ENCODE measurements at places on chromosomes 2 and 18.

GRCh38 chr2:53252115-53252514, 515.5 kb upstream of the CHAC2 start:
- no peak for DNase-seq

- no peak for DNase-seq
These were observed 416.6 kb upstream of the MEX3C start for GRCh38 chr18:51614033-51614432.

GRCh38 chr2:105393373-105394055, 5.3 kb downstream of the FHL2 start:
- DNase-seq = no peak

DNA sequence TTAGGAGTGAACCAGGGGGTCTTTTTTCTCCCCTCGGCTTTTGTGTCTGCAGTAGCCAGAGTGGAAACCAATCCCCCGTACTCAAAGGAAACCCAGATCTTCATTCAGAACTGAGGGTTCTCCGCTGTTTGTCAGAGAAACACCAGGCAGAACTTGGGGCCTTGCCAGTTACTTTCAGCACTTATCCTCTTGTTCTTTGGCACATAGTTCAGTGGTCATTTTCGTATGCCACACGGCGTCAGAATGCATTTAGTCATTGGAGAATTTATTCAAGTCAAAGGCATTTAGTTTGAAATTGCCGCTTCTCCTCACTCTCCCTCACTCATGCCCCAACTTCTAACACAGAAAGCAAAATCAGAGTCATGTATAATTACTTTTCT, 102.9 kb downstream of the CABLES1 start:
- no peak for DNase-seq

GRCh38 chr2:102028470-102028869, 36.7 kb downstream of the IL1R2 start:
- no peak for DNase-seq

- DNase-seq = no peak
These were observed 133.4 kb downstream of the ATAD2B start for GRCh38 chr2:23793476-23793875.

DNA sequence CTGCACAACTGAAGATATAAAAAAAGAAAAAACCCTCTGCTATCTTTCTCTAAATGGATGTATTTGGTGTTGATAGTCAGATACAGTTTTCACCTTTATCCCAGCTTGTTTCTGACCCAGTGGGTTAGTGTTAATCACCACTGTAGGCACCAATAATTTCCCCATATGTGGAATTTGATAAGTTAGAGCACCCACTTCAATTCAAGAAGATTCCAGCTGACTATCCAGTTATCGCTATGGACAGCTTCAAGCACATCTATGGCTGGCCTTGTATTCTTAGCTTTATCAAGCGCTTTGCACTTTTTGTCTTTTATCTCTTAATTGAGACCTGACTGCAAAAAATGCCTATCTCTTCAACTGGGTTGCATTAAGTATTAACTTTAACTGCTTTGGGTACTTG, 200.4 kb downstream of the NR4A2 start:
- DNase-seq = no peak

DNA sequence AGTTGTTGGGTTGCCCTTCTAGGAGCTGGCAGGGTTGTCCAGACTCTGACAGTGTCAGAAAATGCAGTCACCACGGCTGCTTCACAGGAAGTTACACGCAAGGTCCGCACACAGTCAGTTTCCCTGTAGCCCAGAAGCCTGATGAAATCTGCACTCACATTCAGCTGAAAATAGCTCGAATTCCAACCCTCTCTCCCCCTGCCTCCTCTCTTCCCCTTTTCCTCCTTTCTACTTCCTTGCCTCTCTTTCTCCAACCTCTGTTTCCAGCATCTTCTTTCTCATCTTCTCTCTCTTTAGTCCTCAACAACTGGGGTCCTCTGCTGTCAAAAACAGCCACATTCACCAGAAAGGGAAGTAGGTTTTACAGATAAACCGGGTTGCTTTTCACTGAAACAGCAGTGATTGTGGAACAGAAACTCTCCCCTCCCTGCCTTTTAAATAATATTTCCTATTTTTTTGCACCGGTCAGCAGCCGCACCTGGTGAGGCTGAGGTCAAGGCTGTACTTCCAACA, 69.3 kb downstream of the BCL11A start:
- DNase-seq = no peak

DNA sequence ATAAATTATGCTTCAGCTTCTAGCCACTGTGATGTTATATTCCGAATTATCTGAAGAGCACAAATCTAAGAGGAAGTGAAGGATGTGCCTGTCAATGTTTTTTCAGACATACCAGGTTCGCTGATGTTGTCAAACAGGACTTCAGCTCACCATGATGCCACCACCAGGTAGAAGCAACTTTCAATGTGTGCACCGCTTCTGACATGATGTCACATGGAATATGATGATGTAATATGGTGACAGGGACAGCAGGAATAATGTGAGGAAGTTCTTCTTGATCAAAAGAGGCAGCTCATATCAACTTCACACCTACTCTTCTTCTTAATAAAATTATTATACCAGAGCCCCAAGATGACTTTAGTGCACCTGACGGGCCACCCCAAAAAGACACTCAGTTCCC, 893.2 kb downstream of the BCL11A start:
- DNase-seq = no peak

- DNase-seq = no peak
These were observed 39.8 kb downstream of the TBC1D8 start for GRCh38 chr2:101111262-101111838.

GRCh38 chr2:230700447-230700846, 12.2 kb upstream of the CAB39 start:
- DNase-seq = no peak

DNA sequence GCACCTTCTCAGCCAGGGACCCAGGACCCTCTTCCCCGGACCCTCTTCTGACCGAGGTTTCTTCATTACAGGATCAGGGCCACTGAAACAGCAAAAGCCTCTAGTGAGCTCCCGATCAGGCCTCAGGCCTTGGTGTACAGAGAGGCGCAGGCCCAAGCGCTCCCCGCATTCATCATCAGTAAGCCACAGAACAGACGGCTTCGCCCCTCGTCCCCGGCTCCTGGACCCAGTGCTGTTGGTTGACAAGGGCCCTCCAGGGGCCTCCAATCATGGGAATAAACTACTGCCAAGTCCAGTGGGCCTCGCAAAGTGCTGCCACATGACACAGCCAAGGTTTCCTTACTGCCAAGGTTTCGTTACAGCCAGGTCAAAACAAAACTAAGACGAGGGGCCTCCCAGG, 111.4 kb downstream of the ZNF516 start:
- DNase-seq = no peak

DNA sequence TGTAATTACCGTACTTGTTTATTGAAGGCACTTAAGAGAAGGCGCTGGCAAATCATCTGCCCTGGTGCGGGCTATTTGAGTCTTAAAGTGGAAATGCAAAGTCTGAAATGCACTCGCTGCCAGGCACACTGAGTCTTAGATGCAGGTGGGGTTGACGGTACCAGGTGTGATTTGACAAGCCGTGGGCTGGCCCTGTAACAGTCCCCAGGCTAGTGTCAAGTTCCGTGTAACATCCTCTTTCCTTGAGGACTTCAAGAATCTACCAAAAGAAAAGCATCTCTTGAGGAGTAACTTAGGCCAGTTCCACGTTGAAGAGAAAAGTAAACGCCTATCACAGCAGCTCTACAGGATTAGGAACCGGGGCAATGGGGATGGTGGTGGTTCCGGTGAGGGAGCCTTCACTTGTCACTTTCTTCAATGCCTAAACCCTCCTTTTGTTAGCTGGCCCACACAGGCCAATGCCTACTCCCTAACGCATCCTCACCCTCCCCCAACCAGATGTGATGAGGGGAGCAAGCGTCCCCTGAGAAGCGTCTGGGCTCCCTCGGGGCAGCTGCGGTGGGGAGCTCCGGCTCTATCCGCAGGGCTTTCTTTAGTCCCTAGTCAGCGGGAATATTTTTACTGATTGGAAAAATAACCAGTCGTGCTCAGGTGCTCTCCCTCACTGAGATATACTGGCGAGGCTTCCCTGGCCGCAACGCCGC, 1.5 kb upstream of the UGP2 start:
- DNase-seq = peak; percentile 13

- DNase-seq = no peak
These were observed 12.5 kb downstream of the TACR1 start for GRCh38 chr2:75186821-75187220.

GRCh38 chr18:47036927-47037578, 1.6 kb upstream of the ELOA2 start:
- no peak for DNase-seq

DNA sequence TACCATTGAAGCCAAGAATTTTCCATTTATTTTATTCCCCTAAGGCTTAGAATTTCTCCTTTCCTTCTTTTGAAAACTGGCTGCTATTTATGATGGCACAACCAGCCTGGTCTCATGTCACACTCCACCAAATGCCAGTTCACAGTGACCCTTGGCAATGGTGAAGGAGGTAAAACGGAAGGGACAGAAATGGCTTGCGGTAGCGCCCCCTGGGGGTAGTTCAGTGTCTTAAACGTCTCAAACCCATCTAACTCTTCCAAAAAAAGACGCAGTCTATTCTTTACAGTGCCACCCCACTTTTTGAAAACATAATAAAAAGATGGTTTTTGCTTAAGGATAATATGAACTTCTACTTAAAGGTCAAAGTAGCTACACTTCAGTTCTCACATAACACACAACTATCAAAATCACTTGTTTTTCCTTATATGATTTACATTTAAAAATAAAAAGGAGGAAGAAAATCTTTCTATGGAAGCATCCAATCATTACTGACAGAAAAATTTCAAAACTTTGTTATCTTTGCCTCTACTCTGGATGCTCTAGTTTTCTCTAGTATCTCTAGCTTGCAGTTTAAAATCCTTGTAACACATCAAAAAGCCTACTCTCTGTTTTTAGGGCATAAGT, 28.0 kb downstream of the PNO1 start:
- peak; percentile 38 for DNase-seq

DNA sequence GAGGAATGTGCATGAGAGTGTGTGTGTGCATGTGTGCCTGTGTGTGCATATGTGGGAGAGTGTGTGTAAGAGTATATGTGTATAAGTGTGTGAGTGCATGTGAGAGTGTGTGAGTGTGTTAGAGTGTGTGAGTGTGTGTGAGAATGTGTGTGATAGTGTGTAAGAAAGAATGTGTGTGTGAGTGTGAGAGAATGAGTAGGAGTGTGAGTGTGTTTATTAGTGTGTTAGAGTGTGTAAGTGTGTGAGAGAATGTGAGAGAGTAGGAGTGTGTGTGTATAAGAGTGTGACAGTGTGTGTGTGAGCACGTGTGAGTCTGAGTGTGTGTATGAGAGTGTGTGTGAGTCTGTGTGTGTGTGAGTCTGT, 21.2 kb downstream of the GYPC start:
- DNase-seq = no peak

DNA sequence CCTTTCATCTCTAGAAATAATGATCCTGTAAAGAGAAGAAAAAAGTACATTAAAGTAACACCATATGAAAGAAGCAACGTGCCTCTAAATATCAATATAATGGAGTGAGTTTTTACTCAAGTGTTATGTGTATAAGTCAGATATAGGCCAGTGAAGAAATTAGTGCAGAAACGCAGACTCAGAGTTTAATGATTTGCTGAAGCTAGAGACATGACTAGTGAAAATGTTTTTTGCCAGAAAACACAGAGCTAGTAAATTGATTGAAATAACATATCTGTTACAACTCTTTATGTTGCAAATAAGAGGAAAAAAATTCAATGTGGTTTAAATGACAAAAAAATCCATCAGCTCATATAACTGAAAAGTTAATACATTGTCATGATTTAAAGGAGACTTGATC, 217.2 kb upstream of the NXPH2 start:
- DNase-seq = no peak

DNA sequence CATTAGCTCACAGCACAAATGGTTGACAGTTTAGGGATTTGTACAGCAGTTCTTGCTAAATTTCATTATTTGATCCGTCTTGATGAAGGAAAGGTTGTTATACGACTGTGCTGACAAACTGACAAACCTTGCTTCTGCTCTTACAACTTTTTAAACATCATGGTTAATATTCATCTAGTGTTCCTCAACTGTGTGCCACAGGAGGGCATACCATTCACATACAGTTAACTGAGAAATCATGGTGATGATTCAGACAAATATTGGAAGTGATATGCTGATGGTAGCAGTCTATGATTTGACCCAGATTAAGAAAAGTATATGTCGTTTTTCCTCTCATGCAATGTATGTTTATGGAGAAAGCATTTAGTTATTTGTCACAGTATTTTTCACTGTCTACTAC, 129.8 kb upstream of the FSIP2 start:
- DNase-seq = no peak

- no peak for DNase-seq
These were observed 101.2 kb downstream of the PXDN start for GRCh38 chr2:1642993-1643619.

DNA sequence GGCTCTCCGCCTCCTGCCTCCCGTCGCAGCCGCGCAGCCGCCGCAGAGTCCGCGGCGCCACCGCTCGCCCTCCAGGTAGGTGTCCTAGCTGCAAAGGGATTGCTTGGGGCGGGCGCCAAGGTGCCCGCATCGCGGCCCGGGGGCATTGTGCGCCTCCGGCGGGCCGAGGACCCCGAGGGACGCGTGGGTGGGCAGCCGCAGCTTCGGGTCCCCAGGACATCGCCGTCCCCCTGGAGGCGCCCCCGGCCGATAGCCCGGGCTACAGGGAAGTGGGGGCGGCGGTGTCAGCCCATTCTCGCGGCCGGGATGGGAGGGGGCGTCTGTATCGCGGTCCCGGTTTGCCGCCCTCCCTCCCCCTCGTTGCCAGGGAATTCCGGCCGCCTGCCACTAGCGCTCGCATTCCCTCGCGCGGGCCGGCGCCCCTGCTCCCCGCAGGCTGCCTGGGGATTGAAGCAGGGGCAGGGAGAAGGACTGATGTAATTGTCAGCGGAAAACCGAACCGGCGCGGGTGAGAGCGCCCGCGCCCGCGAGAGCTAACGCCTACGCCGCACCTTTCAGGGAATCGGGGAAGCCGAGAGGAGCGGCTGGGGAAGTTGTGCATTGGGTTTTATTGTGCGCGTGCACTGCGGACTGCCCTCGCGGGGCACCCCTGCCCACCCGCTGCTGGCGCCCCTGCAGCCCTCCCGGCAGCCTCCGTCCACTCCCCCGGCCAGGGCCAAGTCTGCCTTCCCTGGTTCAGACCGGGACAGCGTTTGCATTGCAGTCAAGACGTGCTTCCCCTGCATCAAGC, 483 bp downstream of the OSBPL6 start:
- peak; percentile 13 for DNase-seq

DNA sequence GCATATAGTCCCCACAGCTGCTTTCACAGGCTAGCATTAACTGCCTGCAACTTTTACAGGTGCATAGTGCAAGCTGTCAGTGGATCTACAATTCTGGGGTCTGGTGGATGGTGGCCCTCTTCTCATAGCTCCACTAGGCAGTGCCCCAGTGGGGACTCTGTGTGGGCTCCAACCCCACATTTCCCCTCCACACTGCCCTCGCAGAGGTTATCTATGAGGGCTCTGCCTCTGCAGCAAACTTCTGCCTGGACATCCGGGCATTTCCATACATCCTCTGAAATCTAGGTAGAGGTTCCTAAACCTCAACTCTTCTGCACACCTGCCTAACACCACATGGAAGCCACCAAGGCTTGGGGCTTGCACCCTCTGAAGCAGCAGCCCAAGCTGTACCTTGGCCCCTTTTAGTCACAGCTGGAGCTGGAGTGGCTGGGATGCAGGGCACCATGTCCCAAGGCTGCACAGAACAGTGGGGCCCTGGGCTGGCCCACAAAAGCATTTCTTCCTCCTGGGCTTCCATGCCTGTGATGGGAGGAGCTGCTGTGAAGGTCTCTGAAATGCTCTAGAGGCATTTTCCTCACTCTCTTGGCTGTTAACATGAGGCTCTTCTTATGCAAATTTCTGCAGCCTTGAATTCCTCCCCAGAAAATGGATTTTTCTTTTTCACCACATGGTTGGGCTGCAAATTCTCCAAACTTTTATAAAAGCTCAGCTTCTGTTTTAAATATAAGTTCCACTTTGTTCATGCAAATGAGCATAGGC, 59.3 kb downstream of the KDM3A start:
- DNase-seq = no peak
